ENCODE measurements at places on chromosomes 12 and 14.
A peak's percentile ranks its signal among the peaks of the same experiment; 100 is the strongest.

- DNase-seq = no peak
These were observed 965.5 kb downstream of the TMEM121 start for GRCh38 chr14:106491851-106492250.

GRCh38 chr12:132245521-132246101, 83.8 kb downstream of the GALNT9 start:
- DNase-seq = no peak

DNA sequence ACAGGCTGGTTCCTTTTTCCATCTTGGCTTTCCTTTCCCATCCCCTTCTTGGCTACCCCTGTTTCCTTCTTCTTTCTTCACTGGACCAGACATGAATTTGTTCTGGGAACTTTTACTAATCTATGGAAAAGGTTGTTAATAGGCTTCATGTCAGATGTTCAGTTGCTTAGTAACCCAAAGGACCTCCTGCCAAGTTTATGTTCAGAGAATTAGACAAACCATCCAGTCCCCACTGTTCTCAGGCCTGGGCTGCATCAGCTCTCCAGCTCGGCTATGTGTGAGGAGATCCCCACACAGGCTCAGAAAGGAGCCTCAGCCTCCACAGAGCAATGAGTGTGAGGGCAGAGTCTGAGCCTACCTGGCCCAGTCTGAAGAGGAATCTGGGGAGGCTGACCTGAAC, 78.0 kb downstream of the AKAP6 start:
- DNase-seq = no peak

DNA sequence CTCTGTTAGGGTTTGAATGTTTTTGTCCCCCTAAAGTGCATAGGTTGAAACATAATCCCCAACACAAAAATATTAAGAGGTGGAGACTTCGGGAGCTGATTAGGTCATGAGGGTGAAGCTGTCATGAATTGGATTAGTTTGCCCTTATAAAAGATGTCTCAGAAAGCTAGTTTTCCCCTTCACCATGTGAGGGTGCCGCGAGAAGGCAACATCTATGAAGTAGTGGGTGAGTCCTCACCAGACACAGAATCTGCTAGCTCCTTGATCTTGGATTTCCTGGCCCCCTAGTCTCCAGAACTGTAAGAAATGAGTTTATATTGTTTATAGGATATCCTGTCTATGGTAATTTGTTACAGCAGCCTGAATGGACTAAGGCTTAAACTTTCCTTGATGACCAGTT, 301.5 kb upstream of the ATP2B1 start:
- DNase-seq = no peak

GRCh38 chr14:26204366-26204727, 393.5 kb downstream of the NOVA1 start:
- DNase-seq = peak; percentile 75

- no peak for DNase-seq
These were observed 245.2 kb downstream of the AACS start for GRCh38 chr12:125310461-125310860.

DNA sequence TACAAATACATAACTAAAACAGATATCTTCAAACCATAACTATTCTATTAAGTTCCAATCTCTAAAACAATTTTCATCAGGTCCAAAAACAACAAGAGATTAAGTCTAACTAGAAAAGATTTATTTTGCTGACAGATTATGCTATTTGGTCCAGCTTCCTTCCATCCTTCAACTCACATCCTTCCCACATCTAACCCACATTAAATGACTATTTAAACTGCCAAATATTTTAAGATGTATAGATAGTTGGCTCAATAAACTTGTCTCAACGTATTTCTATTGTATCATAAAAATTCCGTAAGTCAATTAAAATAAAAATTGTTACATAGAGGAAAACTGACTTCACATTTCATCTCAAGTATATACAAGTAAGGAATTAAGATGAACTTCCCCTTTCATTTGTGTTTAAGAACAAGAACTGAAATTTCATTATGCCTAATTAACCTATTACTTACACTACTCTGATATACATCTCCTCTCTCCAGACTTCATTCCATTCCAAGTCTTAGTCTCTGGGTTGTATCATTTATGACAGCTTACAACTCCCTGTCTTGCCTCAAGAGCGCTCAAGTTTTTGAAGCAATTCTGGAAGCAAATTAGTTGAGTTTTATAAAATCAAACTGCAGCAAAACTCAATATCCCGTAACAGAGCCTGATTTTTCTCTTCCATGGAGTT, 25.4 kb downstream of the PAWR start:
- no peak for DNase-seq

DNA sequence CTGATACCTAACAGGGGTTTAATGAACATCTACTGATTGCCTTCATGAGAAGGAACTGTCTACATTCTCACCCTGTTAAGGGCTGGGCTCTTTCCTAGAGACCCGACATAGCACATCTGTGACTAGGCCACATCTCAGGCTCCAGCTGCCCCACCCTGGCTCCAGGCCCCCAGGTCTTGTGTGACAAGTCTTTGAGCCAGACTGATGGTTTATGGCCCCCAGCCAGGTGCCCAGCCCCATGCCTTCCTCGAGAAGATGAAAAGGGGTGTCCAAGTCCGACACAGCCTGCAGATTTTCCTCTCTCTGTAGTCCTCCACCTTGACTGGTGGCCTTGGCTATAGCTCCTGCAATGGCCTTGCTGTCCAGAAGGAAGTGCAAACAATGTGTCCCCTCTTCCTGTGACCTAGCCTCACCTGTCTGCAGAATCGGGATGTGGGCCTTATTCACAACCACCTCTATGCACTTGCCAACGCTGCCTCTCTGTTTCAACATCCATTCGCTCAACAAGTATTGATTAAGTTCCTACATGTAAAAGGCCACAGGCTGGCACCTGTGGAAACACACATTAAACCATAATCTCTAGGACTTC, 4.2 kb downstream of the ACTN1 start:
- DNase-seq = no peak

DNA sequence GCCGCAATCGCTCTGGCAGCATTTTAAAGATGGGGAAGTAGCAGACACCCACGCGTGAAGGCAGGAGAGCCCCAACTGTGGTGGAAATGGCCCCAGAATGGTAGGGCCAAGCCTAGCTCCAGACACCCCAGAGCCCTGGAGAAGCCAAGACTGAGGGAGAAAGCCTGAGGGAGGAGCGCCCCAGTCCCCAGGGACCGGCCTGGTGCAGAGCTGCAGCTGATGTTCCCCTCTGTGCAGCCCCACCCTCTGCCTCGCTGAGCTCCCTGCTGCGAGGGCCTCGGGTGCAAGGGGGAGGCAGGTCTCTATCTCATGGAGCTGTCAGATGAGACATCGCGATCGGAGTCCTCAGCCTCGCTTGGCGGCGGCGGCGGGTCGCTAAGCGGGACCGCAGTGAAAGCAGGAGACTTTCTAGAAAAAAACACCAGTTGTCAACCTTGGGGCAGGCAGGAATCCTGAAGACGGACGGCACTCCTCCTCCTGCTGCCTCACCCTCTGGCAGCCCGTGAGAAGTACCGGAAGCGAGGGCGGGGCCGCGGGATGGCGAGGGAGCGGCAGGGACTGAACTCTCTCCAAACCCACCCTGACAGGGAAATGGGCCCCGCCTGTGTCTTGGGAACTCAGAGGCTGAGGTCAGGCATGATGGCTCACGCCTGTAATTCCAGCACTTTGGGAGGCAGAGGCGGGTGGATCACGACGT, 6.0 kb downstream of the GAPDH start:
- peak; percentile 60 for DNase-seq

- no peak for DNase-seq
These were observed 82.1 kb downstream of the TRAFD1 start for GRCh38 chr12:112207397-112207924.

DNA sequence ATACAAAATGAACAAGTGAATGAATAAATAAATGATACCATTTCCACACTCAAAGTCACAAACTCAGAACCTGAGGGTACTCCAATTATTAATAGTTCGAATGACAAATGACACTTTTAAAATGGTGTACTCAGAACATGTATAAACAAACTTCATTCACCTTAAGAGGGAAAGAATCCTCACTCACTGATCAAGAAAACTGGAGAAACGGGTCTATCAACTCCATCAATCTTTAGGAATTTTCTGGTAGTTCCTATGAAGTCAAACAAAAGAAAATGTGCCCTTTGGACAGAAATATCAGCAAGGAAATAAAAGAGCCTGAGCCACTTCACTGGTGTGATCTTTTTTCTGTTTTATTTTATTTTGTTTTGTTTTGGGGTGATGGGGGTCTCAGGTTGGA, 5.2 kb upstream of the NRDE2 start:
- DNase-seq = peak; percentile 15

- no peak for DNase-seq
These were observed 36.0 kb upstream of the RMST start for GRCh38 chr12:97426492-97427116.

GRCh38 chr12:124736115-124737039, 127.3 kb downstream of the SCARB1 start:
- no peak for DNase-seq

DNA sequence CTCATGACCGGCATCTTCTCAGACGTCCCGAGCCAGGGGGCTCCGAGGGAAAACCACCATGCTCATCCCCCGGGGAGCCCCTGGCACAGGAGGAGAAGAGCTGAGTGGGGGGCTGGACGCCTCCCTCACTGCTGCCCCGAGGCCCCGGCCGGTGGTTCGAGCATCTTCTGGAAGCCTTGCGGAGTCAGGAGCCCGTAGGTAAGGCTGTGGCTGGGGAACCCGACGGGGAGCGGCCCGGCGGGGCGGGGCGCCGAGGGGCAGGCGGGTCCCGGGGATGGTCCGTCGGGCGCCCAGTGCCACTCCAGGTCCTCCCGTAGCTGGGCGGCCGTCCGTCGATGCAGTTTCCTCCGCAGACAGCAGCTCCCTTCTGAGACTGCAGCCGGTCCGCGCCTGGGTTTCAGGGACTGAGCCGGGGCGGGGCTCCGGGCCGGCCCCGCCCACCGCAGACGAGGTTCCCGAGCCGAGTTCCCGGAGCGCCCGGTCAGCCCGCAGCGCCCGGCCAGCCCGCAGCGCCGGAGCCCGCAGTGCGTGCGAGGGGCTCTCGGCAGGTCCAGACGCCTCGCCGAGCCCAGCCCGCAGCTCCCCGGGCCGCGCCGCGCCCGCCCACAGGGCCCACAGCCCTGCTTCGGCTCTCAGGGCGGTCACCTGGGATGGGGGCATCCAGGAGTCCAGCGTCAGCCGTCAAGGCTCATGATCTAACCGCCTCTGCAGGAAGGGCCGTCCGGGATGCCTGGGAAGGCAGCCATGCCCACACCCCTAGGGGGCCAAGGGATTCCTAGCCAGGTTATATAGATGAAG, at the start of gene PGF:
TSS of gene PGF (minus strand) at position 369 of the 798 bp plus-strand sequence. CDS start at position 14, 355 bp downstream.
- peak; percentile 48 for DNase-seq

DNA sequence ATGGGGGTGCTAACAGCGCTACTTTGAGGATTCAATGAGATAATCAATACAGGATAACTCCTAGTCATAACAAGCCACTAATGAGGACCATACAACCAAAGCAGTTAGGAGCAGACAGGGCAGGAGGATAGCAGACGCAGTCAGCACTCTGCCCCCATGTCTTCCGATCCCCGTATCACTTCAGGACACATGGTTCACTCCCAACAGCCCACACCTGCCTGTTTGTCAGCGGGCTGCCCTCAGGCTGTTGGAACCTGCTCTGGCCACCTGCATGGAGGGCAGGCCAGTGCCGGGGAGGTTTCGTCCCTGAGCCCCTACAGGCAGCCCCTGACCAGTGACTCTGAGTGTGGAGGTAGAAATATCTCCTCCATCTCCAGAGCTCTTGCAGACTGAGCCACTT, 37.1 kb upstream of the LTBP2 start:
- DNase-seq = no peak

- no peak for DNase-seq
These were observed 1321.2 kb upstream of the SEL1L start for GRCh38 chr14:82854901-82855300.

- DNase-seq = no peak
These were observed 118.7 kb upstream of the CDKN3 start for GRCh38 chr14:54278087-54278486.

DNA sequence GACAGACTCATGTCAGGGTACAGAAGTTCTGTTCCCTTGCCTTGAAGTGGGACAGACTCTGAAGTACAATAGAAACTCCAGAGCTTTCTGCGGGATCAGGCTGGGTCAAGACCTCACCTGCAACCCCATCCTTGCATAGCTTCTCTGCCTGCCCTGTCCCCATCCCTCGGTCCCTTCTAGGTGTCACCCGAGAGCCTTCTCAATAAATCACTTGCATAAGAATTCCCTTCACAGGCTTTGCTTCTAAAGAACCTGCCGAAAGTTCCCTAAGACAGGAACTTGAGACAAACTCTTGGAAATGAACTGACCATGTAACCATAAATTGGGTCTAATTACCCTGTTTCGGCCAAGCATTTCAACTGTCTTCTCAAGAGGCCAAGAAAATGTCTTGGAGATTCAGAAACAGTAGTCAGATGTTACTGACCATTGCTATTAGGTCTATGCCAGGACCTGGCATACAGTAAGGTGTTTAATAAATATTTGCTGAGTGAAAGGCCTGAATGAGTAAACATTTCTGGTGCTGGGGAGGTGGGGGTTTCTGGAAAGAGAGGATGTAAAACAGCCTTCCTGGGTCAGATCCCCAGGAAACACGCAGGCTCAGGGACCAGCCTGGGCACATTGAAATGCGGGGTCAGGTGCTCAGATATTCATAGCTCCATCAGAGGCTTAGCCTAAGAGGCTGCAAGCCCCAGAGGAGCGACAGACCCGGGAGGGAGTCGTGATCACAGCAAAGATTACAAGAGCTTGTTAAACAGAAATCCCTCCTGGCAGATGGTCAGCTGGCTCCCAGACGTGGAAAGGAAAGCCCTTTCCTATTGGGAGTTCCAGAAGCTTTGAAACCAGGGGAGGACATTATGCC, 226.2 kb upstream of the LHX5 start:
- peak; percentile 46 for DNase-seq

- no peak for DNase-seq
These were observed 12.3 kb upstream of the FBXO21 start for GRCh38 chr12:117202556-117202955.

DNA sequence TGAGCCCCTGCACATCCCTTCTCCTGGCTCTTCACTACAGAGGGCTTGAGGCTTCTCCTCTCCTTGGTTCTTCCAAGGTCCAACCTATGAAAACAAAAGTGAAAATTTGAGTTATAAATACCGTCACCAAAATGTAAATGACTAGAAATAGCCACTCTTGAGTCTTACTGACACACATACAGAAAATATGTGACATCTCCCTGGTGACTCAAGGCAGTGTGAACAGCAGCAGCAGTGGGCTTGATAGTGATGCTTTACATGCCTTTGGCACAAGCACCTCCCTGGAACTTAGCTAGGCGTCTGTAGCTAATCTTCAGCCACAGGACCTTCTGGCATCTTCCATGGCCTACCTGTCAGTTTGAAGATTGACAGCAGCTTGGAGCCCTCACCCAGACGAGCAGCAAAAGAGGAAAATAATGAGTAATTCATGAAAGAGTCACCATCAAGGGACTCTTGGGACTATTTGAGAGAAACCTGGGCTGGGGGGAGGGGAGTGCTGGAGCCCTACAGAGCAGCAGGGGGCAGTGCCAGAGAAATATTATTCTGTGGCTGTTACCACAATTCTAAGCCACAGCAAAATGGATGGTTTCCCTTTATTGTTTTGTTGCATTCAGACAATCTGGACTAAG, 158.0 kb downstream of the KCNK10 start:
- no peak for DNase-seq

DNA sequence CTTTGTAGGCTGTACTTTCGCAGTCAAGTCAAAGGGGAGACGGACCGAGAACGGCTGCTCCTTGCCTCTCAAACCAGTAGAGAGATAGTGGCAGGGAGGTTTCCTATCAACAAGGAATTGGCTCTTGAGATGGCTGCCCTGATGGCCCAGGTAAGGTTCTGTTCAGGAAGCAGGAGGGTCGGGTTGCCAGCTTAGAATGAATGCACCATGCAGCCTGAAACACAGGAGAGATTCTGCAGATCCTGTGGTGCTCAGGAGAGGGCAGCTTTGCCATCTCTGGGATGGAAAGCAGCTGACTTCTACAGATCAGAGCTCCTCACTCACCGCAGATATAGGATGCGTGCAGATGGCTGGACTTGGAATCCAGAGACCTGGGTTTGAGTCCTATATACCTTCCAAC, 18.0 kb downstream of the PIGH start:
- DNase-seq = no peak
